Neural progenitor cell (in vitro differentiated cells): ENCODE measurements at places on chromosomes 11 and 22. TPM values are rescaled to one million over a fixed set of nuclear protein-coding genes. Genes with fewer than 3 reads are reported as not detected.
A peak's percentile ranks its signal among the peaks of the same experiment; 100 is the strongest.

Gene FAM83F
- 0.09 and 0.56 TPM in 2 replicates for total RNA-seq

DNA sequence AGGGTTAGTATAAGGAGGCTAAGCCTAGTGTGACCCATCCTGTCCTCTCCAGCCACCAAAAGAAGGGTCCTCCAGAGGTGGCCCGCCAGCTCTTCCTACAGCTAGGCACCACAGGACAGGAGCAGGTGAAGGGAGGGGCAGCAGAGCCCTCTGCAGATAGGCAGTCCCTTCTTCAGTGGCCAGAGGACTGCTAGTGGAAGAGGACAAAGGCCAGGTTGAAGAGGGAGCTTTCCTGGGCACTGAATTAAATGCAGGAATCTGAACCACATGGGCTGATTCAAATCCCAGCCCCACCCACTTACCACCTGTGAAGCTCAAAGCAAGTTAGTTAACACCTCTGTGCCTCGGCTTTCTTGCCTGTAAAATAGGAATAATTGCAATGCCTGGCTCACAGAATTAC is 409.5 kb downstream of the NXPE2 start:
- no peaks in the 10 kb centered on the region for H3K36me3 ChIP-seq
- H3K4me3 ChIP-seq = no peak overlapping the region

Gene ALDH3B1
- total RNA-seq = 0.12 TPM in 1 of 2 replicates, not detected in the other

- no peak for DNase-seq
- no peaks in the 10 kb centered on the region for H3K4me1 ChIP-seq
- no peak overlapping the region for H3K27ac ChIP-seq
- no peak overlapping the region for H3K4me3 ChIP-seq
- H3K36me3 ChIP-seq = no peaks in the 10 kb centered on the region
Measured at GRCh38 chr11:129960216-129961214, 42.1 kb downstream of the PRDM10 start.

Gene CRYBB2
- 0.65 TPM in 1 of 2 replicates, not detected in the other for total RNA-seq

Gene GLYATL1
- 9.1 and 10.9 TPM in 2 replicates for total RNA-seq

- H3K4me1 ChIP-seq = peaks cover 14% of the 10 kb centered on the region
- H3K27ac ChIP-seq = no peak overlapping the region
- DNase-seq = peak; percentile 99
- peak overlapping the region; percentile 41 for H3K4me3 ChIP-seq
Measured at GRCh38 chr22:36454916-36455570, 26.4 kb downstream of the TXN2 start.

- H3K27ac ChIP-seq = no peak overlapping the region
- H3K4me3 ChIP-seq = no peak overlapping the region
- H3K36me3 ChIP-seq = no peaks in the 10 kb centered on the region
- DNase-seq = no peak
- no peaks in the 10 kb centered on the region for H3K27me3 ChIP-seq
Measured at GRCh38 chr22:41827671-41828070, 5.2 kb upstream of the SREBF2 start.

Gene CSNK2A3
- total RNA-seq = 1.7 and 5.9 TPM in 2 replicates

DNA sequence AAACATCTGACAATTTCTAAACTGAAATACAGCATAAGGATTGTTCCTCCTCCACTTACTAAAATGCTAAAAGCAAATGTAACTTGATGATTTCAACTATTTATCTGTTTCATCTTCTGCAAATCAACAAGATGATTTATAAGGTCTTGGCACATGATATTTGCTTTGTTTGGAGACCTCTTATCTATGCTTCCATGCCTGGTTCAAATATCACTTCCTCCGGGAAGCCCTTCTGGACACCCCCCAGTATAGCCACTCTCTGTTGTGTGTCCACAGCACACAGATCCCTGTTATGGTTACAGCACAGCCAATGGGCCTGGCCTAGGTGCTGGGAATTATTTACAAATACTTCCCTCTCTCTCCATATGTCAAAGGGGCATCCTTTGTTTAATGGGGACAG is 114.8 kb downstream of the C11orf58 start:
- H3K27ac ChIP-seq = no peak overlapping the region
- no peak for DNase-seq
- H3K36me3 ChIP-seq = no peaks in the 10 kb centered on the region
- no peaks in the 10 kb centered on the region for H3K27me3 ChIP-seq
- peaks cover 5% of the 10 kb centered on the region for H3K4me1 ChIP-seq
- H3K4me3 ChIP-seq = no peak overlapping the region

DNA sequence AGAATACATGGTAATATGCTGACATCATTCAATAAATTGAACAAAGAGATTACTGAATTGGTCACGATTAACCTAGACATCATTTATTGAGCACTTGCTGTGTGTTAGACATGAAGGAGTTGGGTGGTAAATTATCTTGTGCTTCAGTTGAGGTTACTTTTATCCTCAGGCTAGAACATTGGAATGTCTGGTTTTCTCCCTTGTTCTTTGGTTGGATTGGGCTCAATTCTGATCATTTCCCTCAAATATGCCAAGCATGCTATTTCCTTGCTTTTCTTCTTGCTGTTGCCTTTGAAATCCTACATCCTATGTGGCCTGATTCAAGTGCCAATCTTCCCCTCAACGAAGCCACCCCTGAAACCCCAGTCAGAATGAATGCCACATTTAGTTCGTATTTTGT is 65.8 kb downstream of the DEUP1 start:
- H3K27ac ChIP-seq = no peak overlapping the region
- H3K27me3 ChIP-seq = no peaks in the 10 kb centered on the region
- H3K4me3 ChIP-seq = no peak overlapping the region
- no peaks in the 10 kb centered on the region for H3K36me3 ChIP-seq

- H3K27ac ChIP-seq = no peak overlapping the region
- H3K27me3 ChIP-seq = no peaks in the 10 kb centered on the region
- H3K4me3 ChIP-seq = no peak overlapping the region
- H3K4me1 ChIP-seq = peaks cover 2% of the 10 kb centered on the region
- DNase-seq = peak; percentile 75
Measured at GRCh38 chr11:36478700-36479329, 31.3 kb downstream of the TRAF6 start.

Gene IRAG1
- total RNA-seq = 5.2 and 5.9 TPM in 2 replicates

DNA sequence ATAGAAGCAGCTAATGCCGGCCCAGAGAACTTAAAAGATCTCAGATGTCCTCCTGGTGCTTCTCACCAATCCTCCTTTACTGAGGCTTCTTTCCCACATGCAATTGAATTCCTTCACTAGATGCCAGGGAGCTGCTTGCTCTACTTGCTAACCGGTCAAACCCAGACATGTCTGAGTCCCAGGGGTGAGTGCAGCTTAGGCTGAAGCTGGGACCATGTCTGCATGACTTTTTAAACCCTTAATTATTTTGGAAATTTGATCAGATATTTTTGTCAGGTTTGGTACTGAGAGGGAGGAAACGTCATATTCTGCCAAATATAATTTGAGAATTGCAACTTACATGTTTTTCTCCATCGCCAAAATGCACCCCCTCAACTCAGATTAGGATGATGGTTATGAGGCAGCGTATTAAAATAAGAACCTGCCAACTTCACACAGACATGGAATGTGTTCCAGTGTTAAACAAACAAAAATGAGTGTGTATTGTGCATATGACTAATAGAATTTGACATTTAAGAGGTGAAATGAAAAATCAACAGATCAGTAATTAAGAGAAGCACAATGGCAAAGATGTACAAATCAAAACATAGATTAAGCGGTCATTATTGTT is 529.5 kb downstream of the ETS1 start:
- no peak for DNase-seq
- peaks cover 4% of the 10 kb centered on the region for H3K4me1 ChIP-seq
- H3K27ac ChIP-seq = no peak overlapping the region

DNA sequence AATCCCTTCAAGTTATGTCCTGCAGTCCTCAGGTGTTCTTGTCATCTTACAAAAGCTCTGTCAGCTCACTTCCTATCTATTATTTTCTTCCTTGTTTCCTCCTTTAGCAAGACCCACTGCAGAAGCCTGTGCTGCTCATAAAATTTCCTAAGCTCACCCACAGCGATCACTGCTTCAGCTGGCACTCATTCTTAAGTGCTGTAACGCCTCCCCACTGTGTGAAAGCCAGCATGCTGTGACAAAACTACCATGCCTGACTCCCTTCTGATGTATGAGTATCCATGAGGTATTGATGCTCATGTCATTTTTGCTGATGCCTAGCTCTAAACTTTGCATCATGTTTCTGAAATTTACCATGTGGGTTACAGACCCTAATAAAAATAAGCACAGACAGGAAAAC is 41.5 kb upstream of the CNTN5 start:
- no peaks in the 10 kb centered on the region for H3K27me3 ChIP-seq
- H3K36me3 ChIP-seq = peaks cover 4% of the 10 kb centered on the region
- no peak overlapping the region for H3K4me3 ChIP-seq
- peak; percentile 22 for DNase-seq

Gene IL10RA
- total RNA-seq = 0.12 TPM in 1 of 2 replicates, not detected in the other

DNA sequence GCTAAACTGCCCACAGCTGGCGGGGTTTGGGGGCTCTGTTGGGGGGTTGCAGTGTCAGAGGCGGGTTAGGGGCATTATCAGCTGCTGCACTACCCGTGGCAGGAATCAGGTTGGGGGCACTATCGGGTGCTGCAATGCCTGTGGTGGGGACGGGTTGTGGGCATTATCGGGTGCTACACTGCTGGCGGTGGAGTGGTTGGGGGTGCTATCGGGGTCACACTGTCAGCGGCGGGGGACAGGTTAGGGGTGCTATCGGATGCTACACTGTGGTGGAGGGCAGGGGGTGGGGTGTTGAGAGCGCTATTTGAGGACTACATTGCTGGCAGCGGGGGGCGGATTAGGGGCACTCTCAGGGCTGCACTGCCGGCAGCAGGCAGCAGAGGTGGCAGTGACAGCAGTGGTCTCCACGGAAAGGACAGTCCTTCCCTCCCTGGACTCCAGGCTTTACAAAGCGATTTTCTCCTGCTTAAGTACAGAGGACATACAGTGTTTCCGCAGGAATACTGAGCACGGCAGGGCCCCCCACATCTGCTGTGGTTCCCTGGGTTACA is 119.5 kb upstream of the VPREB1 start:
- H3K27me3 ChIP-seq = peaks cover 95% of the 10 kb centered on the region
- H3K4me3 ChIP-seq = no peak overlapping the region
- peak; percentile 33 for DNase-seq
- no peak overlapping the region for H3K27ac ChIP-seq

DNA sequence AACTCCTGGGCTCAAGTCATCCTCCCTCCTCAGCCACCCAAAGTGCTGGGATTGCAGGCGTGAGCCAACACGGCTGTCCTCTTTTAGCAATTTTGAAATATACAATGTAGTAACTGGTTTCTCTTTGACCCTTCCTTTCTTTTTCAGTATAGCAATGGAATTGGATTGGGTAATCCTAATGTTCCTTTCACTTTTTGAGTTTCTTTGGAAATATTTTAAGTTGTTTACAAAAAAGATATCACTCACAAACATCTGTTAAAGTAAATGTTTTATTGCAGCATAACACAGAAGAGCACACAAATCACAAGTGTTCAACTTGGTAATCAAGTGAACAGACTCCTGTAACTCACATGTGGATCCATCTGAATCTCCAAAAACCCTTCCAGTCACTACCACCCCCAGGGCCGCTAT is 44.6 kb upstream of the EP300 start:
- no peak overlapping the region for H3K4me3 ChIP-seq
- no peak for DNase-seq
- no peaks in the 10 kb centered on the region for H3K4me1 ChIP-seq
- no peak overlapping the region for H3K27ac ChIP-seq

Gene RFPL3
- 0.09 TPM in 1 of 2 replicates, not detected in the other for total RNA-seq

DNA sequence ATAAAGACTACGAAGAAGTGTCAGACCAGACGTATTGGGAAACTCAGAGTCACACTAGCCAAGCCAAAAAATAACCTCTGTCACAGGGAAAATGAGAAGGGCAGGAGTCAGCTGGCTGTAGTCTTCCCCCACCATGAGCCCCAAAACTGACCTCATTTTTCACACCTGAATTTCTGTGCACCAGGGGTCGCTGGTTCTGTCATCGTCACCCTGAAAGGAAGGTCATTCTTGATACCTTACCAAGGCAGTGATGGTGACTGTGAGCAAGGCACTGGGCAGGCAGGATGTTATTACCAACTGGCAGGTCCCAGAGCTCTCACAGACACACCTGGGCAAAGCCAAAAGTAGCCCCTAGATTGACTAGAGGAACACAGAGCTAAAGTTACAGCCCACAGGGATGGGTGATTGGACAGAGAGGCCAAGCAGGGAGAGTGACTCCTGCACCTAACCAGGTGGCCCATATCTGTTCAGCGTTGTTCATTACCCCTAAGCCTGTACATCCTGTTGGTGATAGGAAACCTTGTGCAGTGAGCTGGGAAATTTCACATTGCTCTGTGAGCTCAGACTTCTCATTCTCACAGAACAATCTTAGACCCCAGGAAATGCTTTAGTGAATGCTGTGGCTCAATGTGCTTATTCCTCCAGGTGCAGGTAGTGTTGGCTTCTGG is 32.3 kb upstream of the OR56A1 start:
- no peak for DNase-seq
- no peak overlapping the region for H3K27ac ChIP-seq
- H3K27me3 ChIP-seq = no peaks in the 10 kb centered on the region
- no peak overlapping the region for H3K4me3 ChIP-seq
- no peaks in the 10 kb centered on the region for H3K4me1 ChIP-seq
- no peaks in the 10 kb centered on the region for H3K36me3 ChIP-seq

GRCh38 chr22:49724030-49724892 is 103.4 kb downstream of the BRD1 start:
- H3K4me3 ChIP-seq = peak overlapping the region; percentile 43
- no peak for DNase-seq
- no peaks in the 10 kb centered on the region for H3K36me3 ChIP-seq
- no peaks in the 10 kb centered on the region for H3K4me1 ChIP-seq
- peaks cover 67% of the 10 kb centered on the region for H3K27me3 ChIP-seq
- no peak overlapping the region for H3K27ac ChIP-seq

Gene ASCL2
- 2.2 TPM in 1 of 2 replicates, not detected in the other for total RNA-seq

Gene COX8A
- total RNA-seq = 86.0 and 337 TPM in 2 replicates

Gene ZNRD2
- 15.5 and 34.0 TPM in 2 replicates for total RNA-seq

- no peak overlapping the region for H3K4me3 ChIP-seq
- H3K4me1 ChIP-seq = no peaks in the 10 kb centered on the region
- H3K27me3 ChIP-seq = peaks cover under 1% of the 10 kb centered on the region
- H3K27ac ChIP-seq = no peak overlapping the region
- H3K36me3 ChIP-seq = no peaks in the 10 kb centered on the region
Measured at GRCh38 chr11:19234231-19234817, 6.4 kb downstream of the E2F8 start.

GRCh38 chr22:44261164-44261860 is 51.4 kb downstream of the SHISAL1 start:
- no peaks in the 10 kb centered on the region for H3K36me3 ChIP-seq
- no peaks in the 10 kb centered on the region for H3K27me3 ChIP-seq
- H3K4me3 ChIP-seq = no peak overlapping the region
- DNase-seq = no peak

Gene ACR
- not detected in 2 replicates for total RNA-seq
